Fibroblast of the aortic adventitia (primary cell): ENCODE measurements at places on chromosomes 12 and 14. TPM values are rescaled to one million over a fixed set of nuclear protein-coding genes. Genes with fewer than 3 reads are reported as not detected.

The PRICKLE1 gene
- total RNA-seq: 15.6 and 17.4 TPM in 2 replicates

The MYO1A gene
- total RNA-seq: 0.09 and 3.4 TPM in 2 replicates

The PTPRR gene
- total RNA-seq: 1.4 TPM in 1 of 2 replicates, not detected in the other

The MDGA2 gene
- total RNA-seq: not detected in 2 replicates

The CLEC1A gene
- total RNA-seq: 0.16 TPM in 1 of 2 replicates, not detected in the other

The HELB gene
- total RNA-seq: 3.0 and 3.7 TPM in 2 replicates

The SMCO3 gene
- total RNA-seq: 0.09 TPM in 1 of 2 replicates, not detected in the other

The ADGRD1 gene
- total RNA-seq: 1.2 and 22.3 TPM in 2 replicates

The OR10G2 gene
- total RNA-seq: not detected in 2 replicates

The SLC25A47 gene
- not detected in 2 replicates for total RNA-seq

The DNAI7 gene
- 0.18 and 4.2 TPM in 2 replicates for total RNA-seq

The NFKBIA gene
- 34.1 and 86.6 TPM in 2 replicates for total RNA-seq

The PDZRN4 gene
- total RNA-seq: not detected in 2 replicates

The SMCO2 gene
- total RNA-seq: not detected in 2 replicates

The TRPV4 gene
- total RNA-seq: 0.25 and 2.1 TPM in 2 replicates

The SLCO1A2 gene
- 0.09 TPM in 1 of 2 replicates, not detected in the other for total RNA-seq

The ZBTB42 gene
- 2.5 and 5.0 TPM in 2 replicates for total RNA-seq

The KRT72 gene
- not detected in 2 replicates for total RNA-seq

The ACSM4 gene
- not detected in 2 replicates for total RNA-seq

The THTPA gene
- 22.3 and 26.8 TPM in 2 replicates for total RNA-seq
